Left lobe of liver (tissue), 2 donors: ENCODE measurements at places on chromosomes 5 and 9. TPM values are rescaled to one million over a fixed set of nuclear protein-coding genes. Genes with fewer than 3 reads are reported as not detected.

GRCh38 chr9:104769655-104770054 lies 5.7 kb downstream of the NIPSNAP3B start:
- DNase-seq = no peak

DNA sequence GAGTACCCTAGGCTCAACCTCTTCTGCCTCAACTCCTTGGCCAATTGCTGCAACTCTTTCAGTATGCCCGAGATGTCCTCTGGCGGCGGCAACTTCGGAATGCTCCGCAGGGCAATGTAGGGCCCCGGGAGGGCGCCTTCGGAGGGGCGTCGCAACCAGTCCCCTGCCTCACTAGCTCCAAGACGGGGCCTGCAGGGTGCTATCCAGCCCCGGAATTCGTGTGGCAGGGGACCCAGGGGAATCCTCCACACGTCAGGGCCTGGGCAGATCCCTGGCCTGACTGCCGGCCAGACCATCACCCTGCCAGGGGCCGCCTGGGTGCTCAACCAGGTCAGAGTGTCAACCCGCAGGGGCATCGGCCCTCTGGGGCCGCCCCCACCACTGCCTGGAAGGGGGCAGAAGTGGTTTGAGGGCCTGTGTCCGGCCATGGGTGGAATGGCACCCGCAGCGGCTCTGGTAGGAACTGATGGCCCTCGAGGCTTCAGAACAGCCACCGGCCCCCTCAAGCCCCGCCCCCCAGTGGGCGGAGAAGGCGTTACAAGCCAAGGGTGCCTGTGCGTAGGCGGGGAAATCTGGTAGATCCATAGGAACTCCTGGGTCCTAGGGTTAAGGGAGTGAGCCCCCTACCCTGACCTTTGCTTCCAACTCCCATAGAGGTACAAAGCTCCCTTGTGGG lies at the start of gene POU5F2:
Gene POU5F2 (minus strand): TSS at position 465 of the 676 bp plus-strand sequence. CDS start 37 bp downstream, at position 428.
- no peak for DNase-seq

Gene ARID3C
- total RNA-seq = 8.8 TPM

Gene TAF11L5
- not detected for total RNA-seq

Gene PCDHB12
- 0.28 TPM for total RNA-seq

Gene CDO1
- 130 TPM for total RNA-seq
